Muscle of arm (tissue), 14 donors: ENCODE measurements at places on chromosomes 5 and 9.
A peak's percentile ranks its signal among the peaks of the same experiment; 100 is the strongest.

DNA sequence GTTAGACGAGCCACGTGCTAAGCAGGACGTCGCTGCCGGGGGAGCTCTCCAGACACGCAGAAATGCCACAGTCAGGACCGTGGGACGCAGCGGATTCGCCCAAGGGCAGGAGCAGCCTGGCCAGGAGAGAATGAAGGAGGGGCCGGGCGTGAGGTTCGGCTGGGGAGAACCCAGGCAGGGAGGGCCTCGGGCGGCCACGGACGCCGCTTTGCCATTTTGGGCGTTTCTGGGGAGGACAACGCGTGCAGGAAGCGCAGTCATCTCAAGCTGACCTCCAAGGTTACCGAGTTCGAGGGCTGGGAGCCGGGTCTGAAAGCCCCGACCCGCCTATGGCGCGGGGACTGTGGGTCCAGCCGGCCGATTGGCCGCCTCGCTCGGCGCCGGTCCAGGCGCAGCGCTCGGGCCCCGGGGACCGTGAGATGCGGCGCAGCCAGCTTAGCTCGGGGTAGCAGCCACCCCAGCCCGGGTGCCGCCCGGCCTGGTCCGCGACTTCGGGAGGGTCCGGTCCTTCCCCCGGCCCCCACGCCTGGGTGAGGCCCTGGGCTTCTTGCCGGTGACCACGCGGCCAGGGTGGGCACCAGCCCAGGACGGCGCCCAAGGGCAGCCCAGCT, 760 bp upstream of the MAN1B1 start:
- DNase-seq, result no peak

GRCh38 chr5:122844136-122844909, 1.1 kb upstream of the SNX24 start:
- no peak for DNase-seq

- DNase-seq, result peak; percentile 15
Observed at GRCh38 chr9:77839459-77840140, 191.5 kb upstream of the GNA14 start.

DNA sequence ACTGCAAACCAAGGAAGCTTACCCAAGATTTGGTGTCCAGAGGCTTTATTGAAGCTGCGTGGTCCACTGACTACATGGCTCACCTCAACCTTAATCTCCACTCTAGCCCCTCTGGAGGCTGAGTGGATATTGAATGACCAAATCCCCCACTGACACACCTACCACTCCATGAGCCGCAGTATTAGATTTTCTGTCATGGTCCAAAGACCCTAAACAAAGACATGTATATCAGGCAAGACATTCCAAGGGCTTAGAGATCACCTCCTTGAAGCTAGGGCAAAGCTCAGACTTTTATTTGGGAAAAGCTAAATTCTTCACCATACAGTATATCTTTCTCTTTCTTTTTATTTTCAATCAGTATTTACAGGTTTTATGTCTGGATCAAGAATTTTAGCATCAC, 346.2 kb upstream of the CTNND2 start:
- no peak for DNase-seq

DNA sequence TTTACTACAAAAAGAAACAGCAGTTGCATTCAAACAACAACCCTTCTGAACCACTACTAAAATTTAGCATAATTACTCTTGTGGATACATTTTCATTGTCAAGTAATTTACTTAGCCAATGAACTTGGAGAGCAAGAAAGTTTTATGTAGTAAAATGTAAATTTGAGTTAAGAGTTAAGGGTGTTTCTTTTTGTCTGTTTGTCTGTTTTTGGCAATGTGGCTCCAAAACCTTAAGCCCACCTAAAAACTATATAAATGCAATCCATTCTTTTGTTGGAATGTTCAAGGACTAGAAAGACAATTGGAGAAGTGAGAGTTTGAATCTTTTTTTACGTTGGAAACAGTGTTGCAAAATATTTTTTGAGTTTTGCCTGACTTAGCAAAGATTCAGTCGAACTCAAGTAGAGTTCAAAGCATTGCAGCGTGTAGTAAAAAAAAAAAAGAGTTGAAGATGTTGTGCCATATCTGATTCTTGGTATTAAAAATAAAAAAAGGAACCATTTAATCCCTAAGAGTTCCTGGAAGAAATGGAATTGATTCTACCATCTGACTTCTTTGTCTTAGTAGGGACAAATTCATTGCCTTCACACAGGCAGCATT, 867 bp downstream of the SYK start:
- DNase-seq, result no peak

- no peak for DNase-seq
Observed at GRCh38 chr9:91199739-91200497, 161.8 kb downstream of the AUH start.

- DNase-seq, result no peak
Observed at GRCh38 chr5:52947851-52948250, 41.3 kb upstream of the ITGA2 start.

GRCh38 chr5:108661590-108662219, 86.0 kb upstream of the FER start:
- no peak for DNase-seq

DNA sequence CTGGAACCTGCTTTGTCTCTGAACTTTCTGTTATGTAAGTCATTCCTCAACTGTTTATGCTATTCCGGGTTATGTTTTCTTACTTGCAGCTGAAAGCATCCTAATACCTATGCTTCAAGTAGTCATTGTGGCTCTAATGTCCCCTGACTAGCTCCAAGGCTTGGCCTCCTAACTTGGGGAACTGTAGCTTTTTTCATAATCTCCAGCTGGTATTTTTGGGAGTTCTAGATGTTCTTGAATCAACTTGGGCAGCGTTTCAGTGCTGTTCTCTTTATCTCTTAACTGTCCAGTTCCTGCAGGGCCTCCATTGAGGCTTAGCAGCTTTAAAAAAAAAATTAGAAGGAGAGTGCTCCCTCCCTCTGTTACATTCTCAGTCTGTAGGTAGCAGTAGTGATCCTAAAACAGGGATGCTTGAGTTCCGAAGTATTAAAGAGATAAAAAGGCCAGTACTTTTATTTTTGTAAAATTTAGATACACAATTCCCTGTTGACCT, 100.0 kb upstream of the ACTBL2 start:
- no peak for DNase-seq

DNA sequence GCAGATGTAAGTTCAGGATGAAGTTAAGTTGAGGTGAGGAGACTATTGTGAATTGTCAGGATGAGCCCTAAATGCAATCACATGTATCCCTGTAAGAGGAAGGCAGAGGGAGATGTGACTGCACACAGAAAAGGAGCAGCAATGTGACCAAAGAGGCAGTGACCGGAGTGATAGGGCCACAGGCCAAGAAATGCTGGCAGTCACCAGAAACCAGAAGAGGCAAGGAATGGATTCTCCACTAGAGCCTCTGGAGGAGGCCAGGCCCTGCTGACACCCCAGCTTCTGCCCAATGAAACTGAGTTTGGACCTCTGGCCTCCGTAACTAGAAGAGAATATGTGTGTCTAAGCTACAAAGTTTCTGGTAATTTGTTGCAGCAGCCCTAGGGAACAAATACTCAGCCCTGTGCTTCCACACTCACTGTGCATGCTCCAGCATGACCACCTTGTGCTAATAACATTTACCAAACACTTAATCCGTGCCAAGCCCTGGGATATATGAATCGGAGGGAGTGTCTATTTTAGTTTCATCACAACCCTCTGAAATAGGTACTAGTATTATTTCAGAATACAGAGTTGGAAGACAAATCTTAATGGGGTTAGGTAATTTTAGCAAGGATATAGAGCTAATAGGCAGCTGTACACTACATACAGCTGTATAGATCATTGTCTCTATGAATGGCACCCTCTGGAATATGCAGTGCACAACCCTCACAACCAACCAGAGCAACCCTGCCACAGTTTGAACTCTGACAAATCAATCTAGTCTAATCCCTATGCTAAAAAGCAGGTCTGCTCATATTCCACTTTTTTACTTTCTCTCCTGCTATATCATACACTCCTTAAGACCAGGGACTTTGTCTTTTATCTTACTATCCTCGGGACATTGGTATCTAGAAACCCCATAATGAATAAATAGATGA, 7.8 kb upstream of the GPX8 start:
- DNase-seq, result no peak

DNA sequence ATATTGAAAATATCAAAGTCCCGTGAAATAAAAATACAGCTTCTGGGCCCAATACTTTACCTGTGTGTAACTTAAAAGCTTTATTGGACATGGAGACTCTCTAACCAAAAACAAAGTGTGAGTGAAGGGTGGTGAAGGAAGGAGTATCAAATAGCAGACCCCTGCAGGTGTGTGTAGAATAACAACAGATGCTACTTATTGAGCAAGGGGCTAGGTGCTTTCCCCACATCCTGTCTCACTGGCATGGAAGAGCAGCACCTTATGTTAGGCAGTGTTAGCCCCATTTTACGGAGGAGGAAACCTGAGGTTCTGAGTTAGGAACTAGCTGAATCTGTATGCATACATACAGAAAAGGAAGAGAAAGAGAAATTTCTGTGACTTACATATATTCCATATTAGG, 21.8 kb downstream of the SLIT3 start:
- no peak for DNase-seq

- no peak for DNase-seq
Observed at GRCh38 chr5:90097082-90097477, 312.5 kb downstream of the CETN3 start.

DNA sequence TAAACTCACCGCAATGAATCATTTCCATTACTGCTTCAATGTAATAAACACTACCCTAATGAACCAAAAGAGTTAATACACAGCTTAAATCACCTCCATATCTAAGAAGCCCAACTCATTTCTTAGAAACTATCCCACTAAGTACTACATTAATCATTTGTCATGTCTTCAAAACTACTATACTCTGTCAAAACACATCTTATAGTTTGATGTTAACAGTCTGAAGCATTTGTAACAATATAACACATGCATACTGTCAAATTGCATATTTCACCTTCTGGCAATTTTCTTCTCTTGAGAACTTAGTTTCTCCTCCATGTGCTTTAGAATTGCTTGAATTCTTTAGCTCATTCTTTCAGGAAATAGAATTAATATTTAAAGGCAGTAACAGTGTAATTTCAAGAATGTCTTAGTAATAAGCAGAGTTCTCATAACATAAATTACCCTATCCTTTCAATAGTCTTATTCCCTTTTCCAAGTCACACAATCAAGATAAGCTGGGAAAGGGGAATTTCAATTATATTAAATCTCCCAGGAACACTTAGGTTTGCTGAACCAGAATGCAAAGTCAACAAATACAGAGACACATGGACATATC, 199.7 kb downstream of the ATPSCKMT start:
- DNase-seq, result no peak

DNA sequence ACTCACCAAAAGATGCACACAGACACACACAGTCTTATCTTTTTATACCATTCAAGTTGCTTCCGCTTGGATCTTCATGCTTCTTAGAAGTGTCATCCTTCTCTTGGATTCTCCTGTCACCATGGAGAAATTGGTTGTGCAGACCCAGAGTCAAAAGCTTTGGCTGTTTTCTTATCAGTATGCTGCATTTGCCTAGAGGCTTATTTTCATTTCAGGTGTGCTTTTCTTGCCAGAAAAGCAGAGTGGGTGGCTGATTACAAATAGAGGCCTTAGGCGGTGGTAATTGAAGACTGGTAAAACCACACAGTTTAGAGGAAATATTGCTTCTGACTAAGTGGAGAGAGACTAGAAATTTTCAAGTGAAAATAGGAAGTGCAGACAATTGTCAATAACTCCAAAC, 70.2 kb upstream of the TLE4 start:
- DNase-seq, result no peak

DNA sequence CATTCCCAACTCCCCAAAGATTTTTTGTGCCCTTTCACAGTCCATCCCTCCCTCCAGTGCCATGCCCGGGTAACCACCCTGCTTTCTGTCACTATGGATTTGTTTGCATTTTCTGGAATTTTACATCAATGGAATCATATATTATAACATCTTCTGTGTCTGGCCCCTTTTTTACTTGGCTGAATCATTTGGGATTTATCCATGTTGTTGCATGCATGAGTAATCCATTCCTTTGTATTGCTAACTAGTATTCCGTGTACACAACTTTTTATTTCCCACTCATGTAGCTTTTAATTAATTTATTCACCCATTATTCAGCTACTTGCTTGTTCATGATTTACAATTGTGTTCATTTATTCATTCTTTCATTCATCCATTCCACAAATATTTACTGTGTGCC, 94.1 kb downstream of the FGF18 start:
- no peak for DNase-seq

GRCh38 chr5:140631036-140631417, 1.9 kb downstream of the CD14 start:
- no peak for DNase-seq

- no peak for DNase-seq
Observed at GRCh38 chr5:59143926-59144333, 561.1 kb downstream of the RAB3C start.

GRCh38 chr9:135297456-135298075, 182.0 kb upstream of the PPP1R26 start:
- no peak for DNase-seq

DNA sequence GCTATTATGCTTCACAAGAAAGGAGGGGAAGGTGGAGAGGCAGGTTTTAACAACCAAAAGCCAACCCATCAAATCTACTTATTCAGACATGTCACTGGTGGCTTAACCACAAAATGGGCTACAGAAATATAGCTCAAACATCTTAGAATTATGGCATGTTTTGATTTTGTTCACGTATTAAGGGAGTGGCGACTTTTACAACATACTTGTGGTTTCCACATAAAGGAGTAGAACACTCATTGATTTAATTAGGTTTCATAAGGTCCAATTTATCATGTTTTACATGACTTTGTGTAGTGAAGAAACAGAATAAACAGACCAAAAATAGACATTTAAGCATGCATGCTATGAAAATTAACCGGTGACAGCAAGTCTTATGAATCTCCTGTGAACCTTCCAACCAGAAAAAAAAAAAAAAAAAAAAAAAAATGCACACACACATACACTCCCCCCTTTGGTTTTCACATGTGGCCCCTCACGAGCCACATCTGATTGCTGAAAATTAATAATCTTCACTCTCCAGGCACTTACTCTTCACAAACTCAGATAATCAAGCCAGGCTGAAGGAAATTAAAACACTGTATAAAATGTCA, 5.4 kb downstream of the ZNF608 start:
- no peak for DNase-seq

GRCh38 chr5:156704139-156704538, 146.0 kb upstream of the PPP1R2B start:
- DNase-seq, result no peak

DNA sequence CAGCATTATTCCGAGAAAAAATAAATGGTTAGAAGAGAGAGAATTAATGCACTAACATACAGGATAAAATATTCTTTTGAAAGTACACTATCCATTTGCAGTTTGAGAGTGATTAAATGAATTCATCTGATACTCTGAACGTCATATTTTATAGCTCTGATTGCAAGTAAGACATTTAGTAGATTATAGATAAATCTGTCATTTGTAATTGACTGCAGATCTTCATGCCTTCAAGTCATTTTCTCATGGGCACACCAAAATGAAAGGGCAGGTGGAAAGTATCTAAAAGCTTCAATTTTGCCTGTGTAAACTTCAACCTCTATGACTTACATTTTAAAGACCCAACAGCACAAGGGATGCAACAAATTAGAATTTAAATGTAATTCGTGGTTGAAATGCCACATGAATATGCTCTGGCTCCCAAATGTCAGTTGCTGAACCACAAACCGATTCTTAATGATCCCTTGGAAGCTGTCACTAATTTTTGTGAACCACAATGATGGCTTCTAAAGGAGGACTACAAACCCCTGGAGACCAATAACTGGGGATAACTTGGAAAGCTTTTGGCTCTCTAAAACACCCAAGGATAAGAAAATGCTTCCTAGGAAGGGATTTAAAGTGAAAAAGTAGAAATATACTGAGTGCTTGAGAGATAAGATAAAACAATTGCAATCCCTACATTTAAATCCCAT, 3.9 kb downstream of the TYRP1 start:
- DNase-seq, result no peak

- no peak for DNase-seq
Observed at GRCh38 chr5:89005990-89006389, 123.0 kb upstream of the MEF2C start.
